ENCODE measurements at places on chromosomes 6 and 20.

DNA sequence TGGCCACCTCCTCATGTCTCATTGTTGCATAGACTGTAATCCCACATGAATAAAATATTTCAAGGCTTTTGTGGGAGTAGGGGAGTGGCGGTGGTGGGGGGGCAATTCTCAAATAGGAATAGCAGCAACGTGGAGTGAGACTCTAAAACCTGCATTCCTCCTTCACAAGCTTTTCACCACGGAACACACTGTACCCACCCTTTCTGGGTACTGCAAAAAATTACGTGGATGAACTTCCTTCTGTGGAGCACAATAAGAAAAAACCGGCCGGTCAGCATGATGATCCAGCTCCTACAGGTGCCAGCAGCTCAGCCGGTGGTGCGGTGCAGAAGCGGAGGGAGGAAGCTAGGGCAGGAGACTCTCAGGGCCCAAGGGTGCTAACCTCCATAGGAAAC, 930 bp upstream of the RRAGD start:
- DNase-seq, result no peak

GRCh38 chr20:11714886-11715285, 202.8 kb upstream of the BTBD3 start:
- no peak for DNase-seq

- DNase-seq, result no peak
These were observed 59.2 kb upstream of the FAM83D start for GRCh38 chr20:38867062-38867359.

GRCh38 chr6:157322792-157323254, 496 bp downstream of the TMEM242 start:
- DNase-seq, result no peak

GRCh38 chr6:33934731-33935270, 131.0 kb upstream of the MLN start:
- no peak for DNase-seq

DNA sequence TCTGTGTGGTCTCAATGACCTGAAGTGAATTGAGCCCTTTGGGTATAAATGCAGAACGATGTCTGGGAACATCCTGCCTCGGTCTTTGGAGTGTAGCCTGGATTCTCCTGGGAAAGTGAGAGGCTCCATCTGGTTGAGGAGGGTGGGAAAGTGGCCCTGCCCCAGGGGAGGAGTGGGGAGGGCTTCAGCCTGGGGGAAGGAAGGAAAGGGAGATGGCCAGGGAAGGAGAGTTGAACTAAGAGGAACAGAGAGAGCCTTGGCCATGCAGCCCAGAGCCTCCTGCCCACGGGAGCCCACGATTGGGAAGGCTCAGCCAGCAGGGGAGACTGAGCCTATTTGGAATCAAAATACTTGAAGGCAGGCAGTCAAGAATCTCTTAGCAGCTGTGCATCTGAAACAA, 2.3 kb upstream of the EPB41L1 start:
- no peak for DNase-seq

DNA sequence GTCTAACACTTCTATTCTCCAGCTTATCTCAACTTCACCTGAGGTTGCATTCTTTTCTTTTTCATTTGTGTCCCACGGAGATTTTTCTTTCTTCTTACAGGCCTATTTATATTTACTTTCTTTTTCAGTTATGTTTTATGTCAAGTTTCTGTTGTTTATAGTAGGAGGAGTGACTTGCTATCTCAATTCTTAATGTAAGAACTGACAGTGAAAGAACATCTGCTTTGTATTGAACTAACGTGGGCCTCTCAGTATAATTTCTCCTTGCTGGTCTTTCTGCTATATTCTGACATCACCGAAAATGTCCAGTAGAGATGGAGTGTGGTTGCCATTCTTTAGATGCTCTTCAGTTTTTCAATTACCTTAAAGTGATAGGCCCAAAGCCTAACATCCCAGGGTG, 521.7 kb downstream of the EPM2A start:
- DNase-seq, result no peak

- DNase-seq, result no peak
These were observed 14.7 kb upstream of the PXDC1 start for GRCh38 chr6:3766214-3766613.

GRCh38 chr6:114327074-114327473, 15.7 kb downstream of the HS3ST5 start:
- DNase-seq, result no peak

- no peak for DNase-seq
These were observed 34.0 kb upstream of the SCGN start for GRCh38 chr6:25617997-25618396.

- DNase-seq, result no peak
These were observed 226.9 kb downstream of the TTLL2 start for GRCh38 chr6:167551628-167552257.

DNA sequence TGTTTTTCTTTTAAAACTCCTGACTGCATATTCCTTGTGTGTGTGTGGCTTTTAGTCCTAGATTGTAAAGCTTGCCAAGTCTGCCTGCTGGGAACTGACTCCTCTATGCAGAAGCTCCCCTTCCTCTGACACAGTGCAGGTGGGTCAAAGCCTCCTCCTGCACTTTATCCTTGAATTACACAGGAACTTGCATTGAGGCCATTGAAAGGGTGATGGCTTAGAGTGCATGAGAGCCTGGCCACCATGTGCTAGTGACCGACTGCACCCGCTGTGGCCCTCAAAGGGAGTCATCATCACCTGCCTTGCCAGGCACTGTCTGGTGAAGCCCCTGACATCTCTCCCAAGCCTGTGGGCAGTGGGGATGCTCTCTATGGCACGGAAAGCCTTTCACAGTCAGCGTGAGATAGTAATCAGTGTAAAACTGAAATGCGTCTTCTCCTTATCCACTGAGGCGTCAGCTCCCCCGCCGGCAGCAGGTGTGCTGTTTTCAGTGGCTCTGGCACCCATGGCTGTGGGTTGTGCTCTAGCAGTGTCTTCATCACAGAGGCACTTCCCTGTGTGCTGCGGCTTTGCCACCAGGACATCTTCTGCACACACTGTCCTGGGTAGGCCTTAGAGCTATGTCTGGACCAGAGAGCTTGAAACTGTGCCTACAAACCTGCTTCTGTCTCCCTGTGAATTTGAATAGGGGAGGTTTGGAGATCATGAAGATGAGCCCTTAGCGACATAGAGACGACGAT, 87.9 kb downstream of the THBS2 start:
- no peak for DNase-seq

DNA sequence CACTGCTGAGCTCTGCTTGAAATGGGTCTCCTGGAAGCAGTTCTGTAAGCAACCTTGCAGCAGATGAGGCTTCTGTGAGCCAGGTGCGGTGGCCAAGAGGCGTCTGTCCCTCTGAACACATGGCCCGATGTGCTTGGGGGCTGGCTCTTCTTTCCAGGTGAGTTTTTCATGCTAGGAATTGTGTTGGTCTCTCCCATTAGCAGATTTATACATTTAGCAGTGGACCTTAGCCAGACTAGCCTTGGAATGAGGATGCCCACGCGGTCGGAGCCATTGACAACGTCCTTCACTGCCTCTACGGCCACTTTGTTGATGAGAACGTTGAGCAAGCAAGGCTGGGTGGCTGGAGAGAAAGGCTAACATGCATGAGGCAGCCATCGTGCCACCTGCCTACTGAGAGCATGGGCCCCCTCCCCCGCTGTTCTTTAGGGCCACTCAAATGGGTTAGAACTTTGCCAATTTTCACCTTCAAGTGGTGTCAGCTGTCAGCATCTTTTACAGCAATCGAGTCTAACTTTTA, 33.5 kb downstream of the ERMARD start:
- DNase-seq, result no peak

DNA sequence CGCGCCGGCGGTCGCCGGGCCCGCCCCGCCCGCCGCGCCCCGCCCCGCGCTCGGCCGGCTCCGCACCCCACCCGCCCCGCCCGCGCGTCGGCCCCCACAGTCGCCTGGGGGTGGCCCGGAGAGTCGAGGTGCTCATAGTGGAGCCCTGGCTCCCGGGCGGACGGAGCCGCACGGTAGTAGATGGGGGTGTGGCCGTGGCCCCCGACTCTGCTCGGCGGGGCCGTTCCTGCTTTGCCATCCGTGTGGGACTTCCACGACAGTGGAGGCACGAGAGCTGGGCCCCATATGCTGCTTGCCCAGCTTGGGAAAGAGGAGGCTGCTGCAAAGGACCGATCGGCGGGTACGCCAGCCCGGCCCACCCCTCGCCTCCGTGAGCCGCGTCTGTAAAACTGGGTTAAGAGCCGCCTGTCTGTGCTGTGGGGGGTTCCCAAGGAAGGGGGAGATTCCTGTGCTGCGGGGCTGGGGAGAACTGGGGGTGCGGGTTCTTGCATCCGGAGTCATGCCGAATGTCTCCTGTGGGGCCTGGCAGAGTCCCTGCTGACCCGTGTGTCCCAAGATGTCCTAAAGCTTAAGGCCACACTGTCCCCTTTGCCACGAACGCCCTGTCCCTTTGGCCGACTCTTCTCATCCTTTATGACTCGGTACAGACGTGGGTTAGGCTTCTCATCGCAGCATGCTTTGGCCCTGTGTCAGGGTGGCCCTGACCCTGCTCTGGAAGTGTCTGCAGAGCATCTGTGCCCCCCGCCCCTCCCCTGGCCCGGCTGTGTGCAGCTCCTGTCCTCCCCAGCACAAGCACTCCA, at the start of gene OPRL1:
Gene OPRL1, plus strand, starts transcription at position 70 of the 800 bp plus-strand sequence. CDS start 12,639 bp downstream, outside the sequence.
- no peak for DNase-seq

DNA sequence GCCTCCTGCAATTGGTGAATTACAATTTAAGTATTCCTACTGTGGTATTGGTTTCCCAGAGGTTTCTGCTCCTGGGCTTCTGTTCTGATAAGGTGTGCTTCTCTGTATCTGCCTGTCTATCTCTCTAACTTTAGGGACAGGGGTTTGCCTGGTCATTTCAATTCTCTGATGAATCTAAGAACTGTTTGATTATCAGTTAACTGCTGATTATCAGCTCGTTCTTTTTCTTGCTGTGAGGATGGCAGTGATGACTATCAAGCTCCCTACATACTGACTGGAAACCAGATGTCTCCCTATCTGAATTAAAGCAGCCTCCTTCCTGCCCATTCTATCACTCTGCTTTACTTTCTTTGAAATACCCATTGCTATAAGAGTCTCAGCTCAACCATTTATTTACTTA, 120.5 kb downstream of the INSM1 start:
- DNase-seq, result no peak

DNA sequence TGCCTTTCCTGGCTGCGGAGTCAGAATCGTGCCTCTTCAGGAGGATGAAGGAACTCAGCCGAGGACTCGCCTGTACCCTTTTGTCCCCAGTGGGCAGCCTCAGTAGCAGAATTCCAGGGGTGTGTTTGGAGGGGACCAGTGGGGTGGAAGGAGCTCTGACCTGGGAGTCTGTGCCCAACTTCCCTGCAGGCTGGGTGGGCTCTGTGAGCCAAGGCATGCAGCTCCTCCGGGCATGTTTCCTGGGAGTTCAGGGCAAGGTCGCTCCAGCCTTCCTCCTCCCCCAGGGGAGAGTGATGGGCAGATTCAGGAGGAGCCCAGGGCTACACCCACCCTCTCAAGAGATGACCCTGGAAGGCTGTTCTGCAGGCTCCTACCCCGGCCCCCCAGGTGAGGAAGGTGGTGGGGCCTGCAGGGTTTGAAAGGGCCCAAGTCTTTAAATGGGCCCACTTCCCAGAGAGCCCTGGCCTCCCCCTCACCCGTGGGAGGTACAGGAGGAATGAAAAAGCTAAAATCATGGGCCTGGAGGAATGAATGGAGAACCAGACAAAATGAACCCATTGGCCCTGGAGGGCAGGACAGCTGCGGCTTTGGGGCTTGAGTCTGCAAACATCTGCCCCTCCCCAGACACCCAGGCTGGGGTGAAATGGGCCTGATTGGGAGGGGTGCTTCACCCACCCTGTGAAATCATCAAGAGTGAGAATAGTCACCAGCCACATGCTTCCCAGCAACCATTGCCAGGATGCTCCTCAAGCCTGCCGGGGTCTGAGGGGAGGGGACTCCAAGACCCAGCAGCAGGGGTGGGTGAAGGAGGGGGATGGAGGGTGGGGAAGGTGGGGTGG, 77.6 kb upstream of the PMEPA1 start:
- DNase-seq, result no peak

DNA sequence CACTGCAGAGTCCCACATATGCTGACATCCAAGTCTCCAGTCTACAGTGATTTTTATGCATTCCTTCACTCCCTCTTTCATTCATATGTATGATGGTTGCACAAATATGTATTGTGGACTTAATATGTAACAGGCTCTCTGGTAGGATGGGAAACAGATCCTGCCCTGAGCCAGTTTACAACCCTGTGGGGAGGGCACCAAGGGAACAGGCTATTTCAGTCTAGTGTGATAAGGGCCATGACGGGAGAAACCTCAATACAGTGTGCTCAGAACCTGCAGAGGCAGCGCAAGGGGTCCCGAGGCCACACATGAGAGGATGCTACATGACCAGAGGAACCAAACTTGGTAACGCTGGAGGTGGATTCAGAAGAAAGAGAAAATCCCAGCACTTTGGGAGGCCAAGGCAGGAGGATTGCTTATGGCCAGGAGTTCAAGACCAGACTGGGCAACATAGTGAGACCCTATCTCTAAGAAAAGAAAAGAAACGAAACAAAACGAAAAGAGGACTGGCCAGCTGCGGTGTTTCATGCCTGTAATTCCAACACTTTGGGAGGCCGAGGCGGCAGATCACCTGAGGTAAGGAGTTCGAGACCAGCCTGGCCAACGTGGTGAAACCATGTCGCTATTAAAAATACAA, 249.8 kb upstream of the JARID2 start:
- no peak for DNase-seq

GRCh38 chr20:25587536-25587935, 2.2 kb upstream of the NINL start:
- no peak for DNase-seq

DNA sequence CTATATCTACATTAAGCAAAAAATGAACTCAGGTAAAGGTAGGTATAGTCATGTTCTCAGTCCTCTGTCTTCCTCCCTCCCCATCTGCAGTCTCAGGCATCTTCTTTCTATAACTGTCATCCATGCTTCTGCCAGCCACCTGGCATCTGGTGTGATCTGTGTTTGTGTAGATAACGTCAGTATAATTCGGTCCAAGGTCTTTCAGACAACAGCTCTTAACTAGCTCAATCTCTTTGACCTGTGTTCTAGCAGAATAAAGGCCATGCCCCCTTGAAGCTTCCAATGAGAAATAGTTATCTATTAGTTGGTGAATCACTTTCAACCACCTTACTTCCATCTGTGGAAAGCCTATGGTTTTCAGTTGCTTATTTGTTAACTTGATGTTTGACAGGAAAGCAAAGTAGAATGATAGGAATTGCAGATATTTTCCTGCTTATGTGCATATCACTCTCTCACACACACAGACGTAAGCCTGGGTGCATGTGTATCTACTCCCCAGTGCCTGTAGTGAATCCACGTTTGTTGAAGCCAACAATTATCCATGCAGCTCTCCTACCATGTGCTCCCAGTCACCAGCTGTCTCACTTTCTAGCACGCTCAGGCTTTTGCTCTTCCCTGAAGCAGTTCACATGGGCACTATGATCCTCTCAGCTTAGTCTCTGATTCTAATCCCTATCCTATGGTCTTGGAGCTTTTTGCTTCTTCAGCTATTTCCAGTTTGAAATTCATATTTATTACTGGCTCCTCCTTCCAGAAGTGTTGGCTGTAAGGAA, 433.7 kb upstream of the MANEA start:
- DNase-seq, result no peak

GRCh38 chr6:150634176-150634963, 34.7 kb downstream of the PLEKHG1 start:
- no peak for DNase-seq
